ENCODE measurements at places on chromosomes 2 and 18.

- DNase-seq = no peak
Observed at GRCh38 chr18:44758861-44759631, 78.4 kb downstream of the SETBP1 start.

- no peak for DNase-seq
Observed at GRCh38 chr18:49002881-49003280, 52.1 kb upstream of the SMAD7 start.

- DNase-seq = no peak
Observed at GRCh38 chr18:60245096-60245495, 127.5 kb downstream of the MC4R start.

- DNase-seq = no peak
Observed at GRCh38 chr2:19416083-19416482, 57.7 kb upstream of the OSR1 start.

DNA sequence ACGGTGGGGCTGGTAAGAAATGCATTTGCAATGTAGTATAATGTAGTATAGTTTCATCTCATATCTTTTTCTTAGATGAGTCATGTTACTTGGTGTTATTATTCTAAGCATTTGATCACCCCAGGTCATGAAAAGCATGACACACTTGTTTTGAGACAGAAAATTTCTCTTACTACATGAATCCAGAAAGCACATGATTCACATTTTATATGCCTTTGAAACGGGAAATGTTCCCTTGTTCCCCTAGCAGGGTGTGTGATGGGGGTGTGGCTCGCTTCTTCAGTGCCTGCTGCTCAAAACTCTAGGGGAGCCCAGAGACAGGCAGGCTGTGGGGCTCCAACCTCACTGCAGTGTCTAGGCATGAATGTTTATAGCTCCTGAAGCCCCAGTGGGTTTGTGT is 116.0 kb upstream of the RAB27B start:
- no peak for DNase-seq

DNA sequence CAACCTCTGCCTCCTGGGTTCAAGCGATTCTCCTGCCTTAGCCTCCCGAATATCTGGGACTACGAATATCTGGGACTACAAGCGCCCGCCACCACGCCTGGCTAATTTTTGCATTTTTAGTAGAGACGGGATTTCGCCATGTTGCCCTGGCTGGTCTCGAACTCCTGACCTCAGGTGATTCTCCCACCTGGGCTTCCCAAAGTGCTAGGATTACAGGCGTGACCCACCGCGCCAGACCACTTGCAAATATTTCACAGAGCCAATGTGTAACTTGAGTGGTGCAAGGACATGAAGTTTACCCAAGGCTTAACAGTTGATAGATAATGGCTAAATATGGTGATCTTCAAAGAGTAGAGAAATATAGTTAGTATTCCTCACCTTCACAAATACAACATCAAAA is 14.1 kb upstream of the MTIF2 start:
- no peak for DNase-seq

DNA sequence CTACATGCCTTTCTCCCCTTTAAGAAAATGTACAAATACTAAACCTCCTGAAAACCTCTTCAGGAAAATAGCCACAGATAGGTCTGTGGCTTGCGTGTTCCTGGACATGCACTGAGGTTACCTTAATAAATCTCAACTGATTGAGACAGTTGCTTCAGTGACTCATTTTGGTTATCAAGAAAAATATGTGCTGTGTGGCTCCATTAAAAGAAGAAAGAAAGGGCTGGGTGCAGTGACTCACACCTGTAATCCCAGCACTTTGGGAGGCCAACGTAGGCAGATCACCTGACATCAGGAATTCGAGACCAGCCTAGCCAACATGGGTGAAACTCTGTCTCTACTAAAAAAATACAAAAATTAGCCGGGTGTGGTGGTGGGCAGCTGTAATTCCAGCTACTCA is 27.1 kb downstream of the CREG2 start:
- DNase-seq = no peak

DNA sequence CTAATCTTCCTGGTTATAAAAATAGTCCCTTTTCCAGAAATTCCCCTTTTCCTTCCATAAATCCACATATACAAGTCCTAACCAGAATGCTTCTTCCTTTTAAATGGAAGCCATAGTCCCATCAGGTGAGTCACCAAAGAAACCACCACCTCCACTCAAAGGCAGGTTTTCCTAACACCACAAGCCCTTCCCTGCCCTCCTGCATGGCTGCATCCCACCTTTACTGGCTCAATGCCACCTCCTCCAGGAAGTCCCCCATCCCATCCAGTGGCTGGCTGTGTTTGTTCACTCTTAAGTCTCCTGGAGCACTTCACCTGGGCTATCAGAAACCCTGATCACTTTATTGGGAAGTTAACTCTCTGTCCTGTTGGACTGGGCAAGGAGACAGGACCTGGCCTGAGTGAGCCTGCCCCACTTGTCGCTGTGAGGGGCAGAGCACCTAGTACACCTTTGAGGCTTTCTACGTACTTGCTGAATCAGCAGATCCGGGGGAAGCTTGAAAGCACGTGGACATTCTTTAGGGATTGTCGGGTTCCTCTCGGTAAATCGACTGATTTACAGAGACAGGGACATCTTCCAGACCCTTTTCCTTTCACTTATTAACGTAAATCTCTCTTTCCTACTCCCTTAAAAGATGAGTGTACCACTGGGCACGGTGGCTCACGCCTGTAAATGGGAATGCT is 71.0 kb downstream of the NGEF start:
- no peak for DNase-seq

GRCh38 chr2:130728549-130729316 is at the start of gene GPR148:
GPR148 (plus strand) TSS chr2:130729070; CDS start chr2:130729152, 82 bp downstream.
- DNase-seq = no peak
